ENCODE measurements at places on chromosomes 3 and 15. TPM values are rescaled to one million over a fixed set of nuclear protein-coding genes. Genes with fewer than 3 reads are reported as not detected.
A peak's percentile ranks its signal among the peaks of the same experiment; 100 is the strongest.

Gene RTP3
- total RNA-seq, result not detected

DNA sequence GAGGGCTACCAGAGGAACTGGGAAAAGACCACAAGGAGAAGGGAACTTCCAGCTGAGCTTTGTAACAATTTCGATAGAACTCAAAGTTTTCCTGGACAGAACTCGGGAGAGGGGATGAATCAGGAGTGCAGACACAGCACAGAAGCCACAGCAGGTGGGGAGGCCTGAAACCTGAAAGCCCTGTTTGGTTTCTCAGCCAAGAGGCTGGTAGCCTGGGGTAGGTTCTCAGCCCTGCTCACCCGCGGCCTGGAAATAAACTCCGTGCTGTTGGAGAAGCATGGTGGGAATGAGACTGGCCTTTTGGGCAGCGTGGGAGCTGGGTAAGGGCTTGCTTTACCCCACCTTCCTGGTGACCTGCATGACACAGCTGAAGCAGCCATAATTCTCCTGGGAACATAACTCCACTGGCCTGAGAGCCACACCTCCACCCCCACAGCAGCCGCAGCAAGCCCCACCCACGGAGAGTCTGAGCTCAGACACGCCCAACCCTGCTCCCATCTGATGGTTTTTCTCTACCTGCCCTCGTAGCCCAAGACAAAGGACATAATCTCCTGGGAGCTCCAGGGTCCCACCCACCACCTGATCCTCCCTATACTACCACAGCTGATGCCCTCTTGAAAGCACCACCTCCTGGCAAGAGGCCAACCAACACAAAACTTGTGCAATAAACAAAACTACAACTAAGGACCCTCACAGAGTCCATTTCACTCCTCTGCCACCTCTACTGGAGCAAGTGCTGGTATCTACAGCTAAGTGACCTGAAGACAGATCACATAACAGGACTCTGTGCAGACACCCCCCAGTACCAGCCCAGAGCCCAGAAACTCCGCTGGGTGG is 52.5 kb upstream of the CHRM5 start:
- DNase-seq, result peak; percentile 6

Gene B3GALNT1
- total RNA-seq, result 27.5 TPM

Gene IGDCC3
- 1.7 TPM for total RNA-seq

Gene LTK
- 1.6 TPM for total RNA-seq

GRCh38 chr15:51067510-51067909 is 27.2 kb downstream of the TNFAIP8L3 start:
- DNase-seq, result no peak

DNA sequence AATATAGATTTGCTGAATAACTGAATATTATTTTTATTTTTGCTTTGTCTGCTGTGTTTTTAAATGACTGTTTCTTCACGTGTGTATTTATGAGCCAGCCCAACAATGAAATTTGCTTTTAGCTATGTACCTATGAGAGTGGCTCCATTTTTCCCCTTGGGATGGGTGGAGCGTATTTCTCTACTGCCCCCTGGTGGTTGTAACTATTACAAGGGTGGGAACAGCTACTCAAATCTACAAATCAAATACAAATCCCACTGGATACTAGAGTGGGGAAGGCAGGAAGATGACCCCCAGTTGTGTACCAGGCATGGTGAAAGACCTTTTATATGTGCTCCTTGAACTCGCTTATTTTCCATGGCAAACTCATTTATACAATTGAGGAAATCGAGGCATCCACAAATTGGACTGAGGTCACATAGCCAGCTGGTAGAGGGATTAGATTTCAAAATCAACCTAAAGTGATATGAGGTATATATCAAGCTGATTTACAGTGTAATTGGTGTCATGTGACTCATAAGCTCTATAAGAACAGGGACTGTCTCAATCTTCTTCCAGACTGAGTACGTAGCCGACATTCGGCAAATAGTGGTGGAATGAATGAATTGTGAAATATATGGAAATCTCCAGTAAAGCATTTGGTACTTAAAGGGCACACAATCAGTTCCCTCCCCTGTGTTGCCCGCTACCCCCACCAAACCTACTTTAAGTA is 69.5 kb upstream of the VEPH1 start:
- peak; percentile 61 for DNase-seq
